ENCODE measurements at places on chromosomes 4 and X.

- DNase-seq, result no peak
Observed at GRCh38 chr4:48046059-48046458, 29.5 kb downstream of the NIPAL1 start.

DNA sequence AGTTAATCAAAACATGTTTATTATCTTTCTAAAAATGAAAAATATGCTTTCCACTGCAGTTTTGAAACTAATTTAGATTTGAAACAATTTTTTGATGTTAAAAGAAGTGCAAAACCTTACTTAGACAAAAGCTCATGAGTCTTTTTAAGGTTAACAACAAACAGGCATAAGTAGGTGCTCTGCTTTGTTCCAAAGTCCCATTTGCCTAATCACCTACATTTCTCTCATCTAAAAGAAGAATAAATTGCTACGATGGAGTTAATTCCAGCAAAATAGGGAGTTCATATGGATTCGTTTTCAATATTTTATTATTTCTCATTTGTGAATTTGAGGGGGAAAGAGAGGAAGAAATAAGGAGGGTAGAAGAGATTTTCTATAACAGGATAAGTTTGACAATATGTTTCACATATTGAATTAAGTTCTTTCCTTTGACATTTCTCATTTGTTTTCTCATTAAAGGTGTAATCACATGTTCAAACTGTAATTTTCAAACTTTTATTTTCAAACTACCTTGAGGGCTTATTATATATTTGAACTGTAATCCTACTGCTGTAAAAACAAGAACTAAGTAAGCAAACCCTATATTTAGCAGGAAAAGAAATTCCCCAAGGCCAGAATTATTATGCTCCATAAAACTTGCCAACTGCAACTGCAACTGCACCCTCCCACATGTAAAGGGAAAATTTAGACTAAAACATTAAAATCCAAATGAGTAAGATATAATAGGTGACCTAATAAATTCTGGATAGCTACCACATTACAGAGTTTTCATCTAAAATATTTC lies 9.6 kb upstream of the SLC39A8 start:
- DNase-seq, result no peak

- no peak for DNase-seq
Observed at GRCh38 chr4:85833302-85833701, 358.4 kb downstream of the ARHGAP24 start.

- DNase-seq, result no peak
Observed at GRCh38 chr4:120007896-120008436, 58.7 kb downstream of the MAD2L1 start.

DNA sequence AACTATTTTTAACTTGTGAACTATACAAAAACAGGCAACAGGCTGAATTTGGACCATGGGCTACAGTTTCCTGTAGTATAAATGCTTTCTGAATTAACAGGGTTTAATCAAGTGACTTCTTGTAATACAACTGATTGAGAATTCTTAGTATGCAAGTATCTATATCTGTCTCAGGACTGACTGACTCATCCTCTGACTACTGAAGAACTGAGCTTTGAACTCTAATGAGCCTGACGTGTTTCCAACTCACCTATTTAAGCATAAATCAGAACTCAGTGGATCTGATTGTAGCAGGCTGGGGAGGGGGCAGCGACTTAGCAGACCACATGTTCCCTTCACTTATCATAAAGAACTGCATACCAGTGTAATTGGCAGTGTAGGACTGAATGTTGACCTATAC lies 7.8 kb downstream of the SPATA4 start:
- DNase-seq, result no peak

- no peak for DNase-seq
Observed at GRCh38 chr4:108854786-108855185, 91.9 kb upstream of the ETNPPL start.

GRCh38 chrX:38999967-39000745 lies 198.9 kb downstream of the MID1IP1 start:
- DNase-seq, result no peak

DNA sequence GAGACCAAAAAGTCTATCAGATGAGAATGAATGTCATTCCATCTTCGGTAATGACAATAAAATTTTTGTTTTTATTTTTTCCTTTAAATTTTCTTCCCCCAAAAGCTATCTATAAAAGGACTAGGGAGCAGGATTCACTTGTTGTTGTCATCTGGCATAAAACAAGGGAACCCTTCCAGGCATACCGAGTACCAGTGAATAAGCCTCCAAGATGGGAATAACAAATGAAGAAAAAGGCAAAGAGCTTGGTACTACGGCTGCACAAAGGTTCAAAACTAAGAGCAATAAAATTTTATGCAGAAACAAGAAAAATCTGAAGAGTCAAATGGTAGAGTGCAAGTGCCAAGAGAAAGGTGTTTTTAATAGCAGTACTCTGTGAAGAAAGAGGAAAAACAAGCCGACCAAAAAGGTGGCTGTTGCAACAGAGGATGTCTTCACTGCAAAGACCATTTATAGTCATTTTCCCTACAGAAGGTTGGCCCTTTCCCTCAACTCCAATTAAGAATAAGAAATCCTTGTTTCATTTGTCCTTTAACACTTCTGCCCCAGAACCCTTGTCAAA lies 25.8 kb downstream of the PPP3CA start:
- no peak for DNase-seq

GRCh38 chr4:13546941-13547484 lies 2.7 kb upstream of the NKX3-2 start:
- no peak for DNase-seq

DNA sequence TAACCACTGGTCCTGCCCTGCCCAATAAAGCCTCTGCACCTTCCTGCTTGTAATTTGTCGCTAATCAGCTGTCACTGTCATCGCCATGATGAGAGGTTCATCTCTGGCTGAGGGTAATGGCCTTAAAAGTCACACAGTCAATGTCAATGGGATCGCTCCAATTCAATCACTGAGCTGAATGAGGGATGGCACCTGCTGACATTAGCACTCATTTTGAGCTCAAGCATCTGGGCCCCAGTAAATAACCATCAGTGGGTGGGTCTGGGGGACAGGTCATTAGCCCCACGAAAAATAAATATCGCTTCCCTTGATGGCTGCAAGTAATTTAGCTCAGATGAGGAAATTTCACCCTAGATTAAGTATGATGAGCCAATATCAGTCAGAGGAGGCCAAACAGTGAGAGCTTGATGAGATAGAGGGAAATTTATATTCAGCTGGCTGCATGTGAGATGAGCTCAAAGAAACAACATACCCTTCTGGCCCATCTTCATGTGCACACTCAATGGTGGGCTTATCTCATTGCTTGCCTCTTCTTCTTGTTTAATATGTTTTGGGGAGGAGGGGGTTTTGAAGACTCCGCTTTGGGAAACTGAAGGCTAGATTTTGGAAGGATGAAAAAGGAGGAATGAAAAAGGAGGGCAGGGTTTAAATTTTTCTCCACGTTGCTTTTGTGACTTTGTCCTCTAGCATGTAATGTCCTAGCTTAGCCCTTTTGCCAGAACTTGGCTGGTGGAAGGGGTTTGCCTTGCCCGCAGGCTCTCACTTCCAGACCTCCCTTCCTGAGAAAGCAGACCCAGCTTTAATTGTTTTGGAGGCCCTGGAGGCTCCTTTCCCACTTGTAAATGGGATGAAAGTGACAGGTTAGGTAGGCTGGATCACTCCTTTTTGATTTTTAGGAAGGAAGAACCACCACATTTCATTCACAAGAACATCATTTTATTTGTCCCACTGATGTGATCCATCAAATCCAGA lies 84.8 kb upstream of the PAQR3 start:
- DNase-seq, result no peak

GRCh38 chr4:130329036-130329435 lies 1233.1 kb downstream of the C4orf33 start:
- no peak for DNase-seq

GRCh38 chrX:30468471-30468870 lies 109.1 kb downstream of the TASL start:
- DNase-seq, result no peak

DNA sequence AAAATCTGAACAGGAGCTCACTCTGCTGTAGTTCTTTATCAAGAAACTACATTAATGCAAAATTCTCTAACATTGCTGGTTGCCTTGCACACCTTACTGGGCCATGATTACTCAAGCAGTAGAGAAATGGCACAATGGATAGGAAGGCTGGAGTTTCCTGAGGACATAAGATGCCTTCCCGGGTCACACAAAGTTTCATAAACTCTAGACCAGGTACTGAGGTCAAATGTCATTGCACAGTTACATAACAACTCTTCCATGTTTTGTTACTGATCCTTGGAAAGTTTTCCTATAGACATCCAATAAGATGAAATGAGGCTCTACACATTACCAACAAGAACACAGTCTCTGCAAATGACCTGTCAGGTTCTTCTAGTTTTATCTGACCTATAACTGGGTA lies 9.9 kb downstream of the TEC start:
- no peak for DNase-seq

- no peak for DNase-seq
Observed at GRCh38 chrX:140572724-140573123, 67.9 kb upstream of the SOX3 start.

GRCh38 chr4:75919920-75920319 lies 17.7 kb upstream of the PPEF2 start:
- DNase-seq, result no peak

- no peak for DNase-seq
Observed at GRCh38 chr4:155999725-156000124, 46.1 kb upstream of the CTSO start.

- no peak for DNase-seq
Observed at GRCh38 chr4:155735496-155735895, 23.3 kb upstream of the GUCY1B1 start.

DNA sequence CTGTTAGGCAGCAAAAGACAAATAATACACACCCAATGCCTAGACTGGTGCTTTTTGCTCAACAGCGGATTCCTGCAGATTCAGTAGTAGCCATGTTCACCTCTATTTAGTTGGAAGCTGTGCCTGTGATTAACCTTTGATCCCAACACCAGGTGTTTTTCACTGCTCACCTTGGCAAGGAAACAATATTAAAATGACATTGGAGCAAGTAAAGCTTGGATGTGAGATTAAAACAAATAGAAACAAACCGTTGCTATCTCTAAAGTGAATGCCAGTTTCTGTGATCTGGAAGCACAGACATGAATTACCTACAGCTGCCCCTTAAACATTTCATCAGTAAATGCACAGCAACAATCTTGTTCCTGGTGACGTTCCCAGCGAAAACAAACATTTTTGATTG lies 35.7 kb downstream of the MAGEB17 start:
- no peak for DNase-seq

- DNase-seq, result no peak
Observed at GRCh38 chr4:94831607-94832006, 73.9 kb downstream of the BMPR1B start.

- no peak for DNase-seq
Observed at GRCh38 chr4:182680234-182680653, 236.9 kb downstream of the DCTD start.

GRCh38 chrX:16712548-16713155 lies at the start of gene CTPS2:
TSS of gene CTPS2 (minus strand) at chrX:16712669. CDS start at chrX:16702902, 9,767 bp downstream.
- no peak for DNase-seq

- DNase-seq, result no peak
Observed at GRCh38 chr4:139207247-139207646, 30.2 kb upstream of the ELF2 start.

DNA sequence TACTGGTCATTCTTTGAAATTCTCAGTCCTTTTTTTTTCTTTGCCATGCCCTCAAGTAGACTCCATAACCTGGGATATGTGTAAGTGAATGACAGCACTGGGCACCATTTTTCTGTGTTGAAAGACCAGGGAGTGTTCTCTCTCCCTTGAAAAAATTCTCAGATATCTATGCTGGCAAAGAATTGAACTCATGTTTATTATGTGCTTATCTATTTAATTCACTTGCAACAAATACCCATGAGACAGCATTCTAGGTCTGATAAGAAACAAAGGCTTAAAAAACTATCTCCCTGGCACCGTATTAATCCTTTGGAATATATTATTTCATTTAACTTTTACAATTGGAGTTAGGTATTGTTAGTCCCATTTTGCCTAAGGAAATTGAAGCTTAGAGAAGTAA lies 36.7 kb downstream of the LARP7 start:
- no peak for DNase-seq

DNA sequence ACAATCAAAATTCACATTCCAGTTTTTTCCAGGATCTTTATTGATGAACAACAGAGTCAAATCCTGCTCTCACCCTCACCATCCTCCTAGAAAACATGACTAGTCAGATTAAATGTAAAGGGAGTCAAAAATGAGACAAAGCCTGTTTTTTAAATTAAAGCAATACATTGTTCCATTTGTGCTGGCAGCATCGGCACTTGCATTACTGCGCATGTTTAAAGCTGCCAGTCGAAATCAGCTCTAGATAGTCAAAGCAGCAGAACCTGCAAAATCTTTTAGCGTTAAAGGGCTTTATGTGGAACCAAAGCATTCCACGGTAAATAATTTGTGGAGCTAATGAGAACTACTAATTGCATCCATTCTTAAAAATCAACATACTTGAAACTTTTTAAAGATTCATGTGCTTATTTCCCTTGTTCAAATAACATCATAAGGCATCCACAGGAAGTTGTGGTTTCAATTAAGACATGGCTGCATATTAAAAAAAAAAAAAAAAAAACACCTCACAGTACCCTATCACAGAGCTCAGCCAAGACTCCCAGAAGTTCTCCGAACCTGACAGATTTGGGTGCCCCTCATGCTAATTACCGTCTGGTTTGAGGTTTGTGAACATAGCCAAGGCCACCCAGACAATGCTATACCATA lies 82.2 kb downstream of the SH3KBP1 start:
- DNase-seq, result no peak

GRCh38 chr4:76035141-76035540 lies 729 bp downstream of the CXCL11 start:
- no peak for DNase-seq

- DNase-seq, result no peak
Observed at GRCh38 chr4:7653510-7654369, 219.0 kb upstream of the PSAPL1 start.
